Mucosa of descending colon (tissue), 3 donors: ENCODE measurements at places on chromosomes 7 and 10. TPM values are rescaled to one million over a fixed set of nuclear protein-coding genes. Genes with fewer than 3 reads are reported as not detected.

Gene AKR1C4
- not detected for total RNA-seq

Gene CASD1
- 50.2 TPM for total RNA-seq

Gene BMPER
- total RNA-seq, result 1.4 TPM

Gene PKD2L1
- 0.22 TPM for total RNA-seq

Gene ABCB1
- 90.6 TPM for total RNA-seq

Gene CAV2
- 10.2 TPM for total RNA-seq

GRCh38 chr7:117600911-117601310 lies 121.1 kb downstream of the CFTR start:
- no peak for DNase-seq

GRCh38 chr7:30743371-30744074 lies 8.4 kb upstream of the INMT start:
- no peak for DNase-seq

DNA sequence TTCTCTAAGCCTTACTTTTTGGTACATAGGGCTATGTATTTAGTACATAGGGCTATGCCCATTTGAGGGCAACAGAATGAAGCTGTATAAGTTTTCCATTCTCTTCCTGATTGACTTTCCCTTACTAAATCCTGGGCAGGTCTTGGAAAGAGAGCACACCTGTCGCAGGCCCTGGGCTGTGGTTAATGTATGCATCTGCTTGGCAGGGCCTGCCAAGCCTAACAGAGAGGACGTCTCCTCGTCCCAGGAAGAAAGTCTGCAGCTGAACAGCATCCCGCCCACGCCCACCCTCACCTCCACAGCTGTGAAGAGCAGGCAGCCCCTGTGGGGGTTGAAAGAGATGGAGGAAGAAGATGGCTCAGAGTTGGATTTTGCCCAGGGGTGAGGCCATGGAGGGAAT lies 8.9 kb upstream of the PVRIG start:
- peak; percentile 52 for DNase-seq

- DNase-seq, result no peak
These were observed 81.0 kb downstream of the SAMD9 start for GRCh38 chr7:93036807-93037206.

- DNase-seq, result peak; percentile 68
These were observed at the start of gene EBF3 for GRCh38 chr10:129963641-129964501. Gene EBF3 (minus strand): TSS chr10:129964274. CDS start chr10:129963768, 506 bp downstream.

- peak; percentile 42 for DNase-seq
These were observed 95.5 kb downstream of the INPP5A start for GRCh38 chr10:132632851-132633684.

DNA sequence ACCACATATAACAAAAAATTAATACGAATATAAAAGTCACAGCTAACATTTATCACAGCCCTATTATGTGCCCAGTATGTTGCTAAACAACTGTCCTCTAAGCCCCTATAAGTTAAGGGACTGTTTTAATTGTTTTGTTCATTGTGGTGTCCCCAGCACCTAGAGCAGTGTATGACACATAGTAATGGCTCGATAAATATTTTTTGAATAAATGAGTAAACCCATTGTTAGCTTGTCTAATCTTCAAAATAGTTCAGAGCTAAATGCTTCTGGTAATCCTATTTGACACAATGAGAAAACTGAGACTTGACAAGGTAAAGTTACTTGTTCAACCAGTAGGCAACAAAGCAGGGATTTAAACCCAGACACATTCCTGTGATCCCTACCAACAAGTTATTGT lies 78.4 kb upstream of the NEUROD6 start:
- DNase-seq, result no peak

GRCh38 chr7:22563032-22563501 lies 63.1 kb upstream of the STEAP1B start:
- no peak for DNase-seq

DNA sequence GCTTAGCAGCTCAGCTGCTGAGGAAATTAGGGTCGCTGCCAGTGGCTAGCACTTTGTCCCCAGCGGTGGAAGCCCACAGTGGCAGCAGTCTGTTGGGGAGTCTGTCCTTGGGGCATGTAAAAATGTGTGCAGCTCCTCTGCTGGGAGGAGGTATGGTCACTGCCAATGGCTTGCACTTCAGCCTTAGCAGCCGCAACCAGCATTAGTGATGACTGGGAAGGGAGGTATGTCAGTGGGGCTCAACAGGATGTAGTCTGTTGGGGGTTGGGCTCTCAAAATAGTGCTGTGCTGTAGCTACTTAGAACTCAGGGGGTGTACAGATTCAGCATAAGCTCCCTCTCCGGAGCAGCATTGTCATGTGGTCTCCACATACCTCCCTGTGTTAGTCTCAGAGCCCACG lies 189.9 kb downstream of the ZEB1 start:
- no peak for DNase-seq

DNA sequence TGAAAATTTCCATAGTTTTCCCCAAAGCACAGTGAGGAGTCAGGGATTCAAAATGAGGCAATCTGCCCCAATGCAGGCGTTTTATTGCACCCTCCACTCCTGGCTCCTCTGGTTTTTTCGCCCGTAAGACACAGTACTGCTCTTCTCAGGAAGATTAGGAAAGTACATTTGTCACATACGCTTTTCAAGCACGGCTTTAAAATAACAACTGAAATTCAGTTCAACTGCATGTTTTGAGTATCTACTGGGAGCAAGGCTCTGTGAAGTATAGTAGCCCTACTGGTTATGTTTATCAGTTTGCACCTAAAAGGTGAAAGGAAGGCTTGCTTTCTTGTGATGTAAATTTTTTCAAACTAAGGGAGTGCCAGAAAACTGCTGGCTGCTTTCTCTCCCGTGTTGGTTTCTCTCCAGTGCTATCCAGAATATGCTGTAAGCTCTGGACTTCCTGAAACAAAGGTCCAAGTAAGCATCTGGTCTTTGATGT lies 1.9 kb upstream of the SGMS1 start:
- no peak for DNase-seq
